ENCODE measurements at places on chromosomes 1 and 21.

GRCh38 chr1:59143133-59143487 lies 153.8 kb upstream of the FGGY start:
- peak; percentile 65 for DNase-seq

DNA sequence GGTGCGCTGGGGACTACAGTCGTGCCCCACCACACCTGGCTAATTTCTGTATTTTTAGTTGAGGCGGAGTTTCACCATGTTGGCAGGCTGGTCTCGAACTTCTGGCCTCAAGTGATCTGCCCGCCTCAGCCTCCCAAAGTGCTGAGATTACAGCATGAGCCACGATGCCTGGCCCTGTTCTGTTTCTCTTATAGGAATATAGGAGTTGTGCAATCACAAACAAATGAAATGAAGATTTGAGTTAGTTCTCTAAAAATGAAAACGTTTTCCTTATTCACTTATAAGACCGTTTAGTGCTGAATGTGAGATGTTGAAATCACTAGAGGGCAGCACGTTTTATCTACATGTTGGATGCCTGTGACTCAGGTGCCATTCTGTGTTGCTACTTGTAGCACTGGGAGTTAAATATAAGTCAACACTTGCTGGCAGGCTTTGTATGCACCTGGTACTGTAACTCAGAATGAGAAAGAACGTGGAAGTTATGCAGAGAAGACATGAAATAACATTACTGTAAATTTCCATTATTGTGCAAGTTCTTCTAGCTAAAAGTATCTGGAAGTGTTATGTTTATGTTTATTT lies 45.8 kb downstream of the MIGA1 start:
- DNase-seq = peak; percentile 56

DNA sequence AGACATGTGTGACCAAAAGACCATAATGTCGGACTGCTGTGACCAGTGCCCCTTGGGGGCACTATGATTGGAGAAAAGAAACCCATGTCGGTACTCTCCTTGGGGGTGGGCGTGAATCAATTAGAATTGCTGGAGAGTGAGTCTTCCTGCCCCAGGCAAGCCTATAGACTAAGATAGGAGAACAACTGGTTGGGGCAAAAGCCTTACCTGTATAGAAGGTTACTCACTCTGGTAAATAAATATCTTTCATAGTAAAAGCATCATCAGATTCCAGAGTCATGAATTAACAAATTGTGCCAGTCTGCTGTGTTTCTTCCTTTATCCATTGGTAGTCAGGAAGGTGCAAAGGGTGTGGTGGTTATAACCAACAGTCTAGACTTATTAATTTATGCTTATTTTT lies 2.9 kb upstream of the PTGFRN start:
- no peak for DNase-seq

DNA sequence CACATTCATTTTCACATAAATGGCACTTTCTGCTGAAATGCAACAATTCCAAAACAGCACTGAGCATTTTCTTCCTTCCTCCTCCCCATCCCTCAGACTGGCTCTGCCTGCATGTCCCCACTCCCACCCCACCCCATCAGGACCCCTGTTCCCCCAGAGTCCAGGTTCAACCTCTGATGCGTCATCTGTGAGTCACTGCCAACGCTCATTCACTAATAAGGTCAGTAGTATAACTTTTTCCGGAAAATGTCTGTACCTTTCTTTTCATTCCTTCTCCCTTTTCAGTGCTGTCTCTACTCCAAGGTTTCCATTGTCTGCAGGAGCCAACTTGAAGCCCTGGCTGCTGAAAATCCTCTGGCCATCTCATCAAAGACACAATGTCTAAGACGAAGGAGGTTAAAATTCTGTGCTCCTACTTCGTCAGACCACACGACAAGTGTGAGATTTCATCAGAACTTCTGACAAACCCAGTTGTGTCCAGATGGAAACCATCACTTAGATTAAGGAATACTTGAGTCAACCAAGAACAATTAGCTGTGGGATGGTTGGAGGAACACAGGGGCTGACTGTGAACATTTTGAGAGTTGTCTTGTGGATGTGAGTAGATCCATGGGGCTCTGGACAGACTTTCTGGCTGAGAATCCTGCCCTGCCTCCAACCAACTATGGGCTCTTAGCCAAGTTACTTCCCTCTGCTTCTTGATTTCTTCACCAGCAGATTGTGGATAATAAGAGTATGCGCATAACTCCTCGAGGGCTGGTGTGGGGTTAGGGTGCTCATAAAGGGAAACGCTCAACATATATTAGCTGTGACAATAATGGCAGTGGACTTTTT lies 35.6 kb upstream of the UTS2 start:
- DNase-seq = no peak

DNA sequence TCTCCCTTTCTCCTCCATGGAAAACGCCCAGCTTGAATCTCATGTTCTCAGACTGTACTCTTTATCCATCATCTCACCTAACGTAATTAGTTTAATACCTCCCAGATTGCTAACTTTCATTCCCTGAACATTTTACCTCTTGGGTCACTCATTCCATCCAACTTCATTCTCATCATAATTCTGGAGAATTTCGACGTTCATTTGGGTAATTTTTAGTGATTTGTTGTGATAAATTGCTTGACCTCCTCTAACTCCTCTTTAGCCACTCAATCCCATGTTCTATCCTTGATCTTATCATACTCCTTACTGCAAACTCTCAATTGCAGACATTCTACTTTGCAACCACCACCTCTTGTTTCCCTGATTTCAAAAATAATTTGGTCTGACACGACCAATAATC lies 28.4 kb downstream of the RPE65 start:
- DNase-seq = no peak

- no peak for DNase-seq
Observed at GRCh38 chr1:157472959-157473358, 79.4 kb downstream of the FCRL5 start.

GRCh38 chr21:26495283-26495849 lies 77.7 kb downstream of the CYYR1 start:
- DNase-seq = no peak

GRCh38 chr1:205043866-205044265 lies 854 bp downstream of the CNTN2 start:
- no peak for DNase-seq

DNA sequence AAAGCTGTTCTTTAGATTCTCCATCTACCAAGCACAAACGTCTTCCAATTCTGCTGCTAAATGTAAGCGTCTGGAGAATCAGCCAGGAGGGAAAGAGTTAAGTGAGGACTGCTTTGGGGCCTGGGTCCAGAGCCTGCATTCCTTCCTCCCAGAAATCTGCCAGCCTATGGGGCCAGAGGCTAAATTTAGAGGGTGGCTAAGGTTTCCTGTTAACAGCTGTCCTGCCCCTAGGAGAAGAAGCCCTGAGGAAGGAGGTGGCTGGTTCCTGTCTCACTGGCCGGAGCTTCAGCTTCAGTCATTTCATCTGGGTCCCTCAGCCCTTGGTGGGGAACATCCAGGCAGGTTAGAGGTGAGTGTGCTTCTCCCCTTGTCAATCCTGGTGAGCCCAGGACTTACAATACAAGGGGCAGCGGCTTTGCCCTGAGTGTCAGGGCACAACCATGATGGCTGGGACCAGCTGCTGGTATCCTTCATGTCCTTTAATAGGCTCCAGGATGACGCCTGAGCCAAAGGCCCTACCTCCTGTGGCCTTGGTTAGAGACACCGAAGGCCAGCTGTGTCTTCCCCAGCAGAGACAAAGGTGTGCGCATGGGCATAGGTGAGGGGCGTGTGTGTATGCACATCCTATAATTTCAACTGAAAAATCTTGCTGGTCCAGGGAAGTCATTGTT lies at the start of gene STYXL2:
TSS of gene STYXL2 (plus strand) at position 230 of the 671 bp plus-strand sequence. CDS start 775 bp downstream, outside the sequence.
- peak; percentile 12 for DNase-seq

DNA sequence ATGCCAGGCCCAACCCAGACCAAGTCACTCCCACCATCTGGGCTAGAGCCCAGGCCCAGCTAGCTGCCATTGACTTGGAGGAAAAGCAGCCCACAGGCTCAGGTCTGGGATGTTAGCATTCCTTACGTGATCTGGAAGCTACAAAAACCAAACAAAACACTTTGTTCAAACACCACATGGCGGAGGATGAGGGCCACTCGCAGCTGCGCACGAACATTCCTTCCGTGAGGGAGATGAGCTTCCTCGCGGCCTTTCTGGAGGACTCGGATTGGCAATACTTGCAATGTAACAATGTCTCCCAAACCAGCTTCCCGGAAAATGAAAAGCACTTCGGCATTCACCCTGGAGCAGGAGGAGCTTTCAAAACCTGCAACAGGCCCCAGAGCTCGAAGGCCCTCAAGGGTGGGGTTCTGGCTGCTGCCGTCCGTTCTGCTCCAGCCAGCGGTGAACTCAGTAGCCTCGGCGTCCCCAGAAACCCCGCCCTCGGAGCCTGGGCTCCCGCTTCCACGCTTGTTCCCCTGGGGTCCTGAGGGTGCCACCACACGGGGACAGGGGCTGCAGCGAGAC lies 40.5 kb downstream of the COL6A1 start:
- DNase-seq = no peak

DNA sequence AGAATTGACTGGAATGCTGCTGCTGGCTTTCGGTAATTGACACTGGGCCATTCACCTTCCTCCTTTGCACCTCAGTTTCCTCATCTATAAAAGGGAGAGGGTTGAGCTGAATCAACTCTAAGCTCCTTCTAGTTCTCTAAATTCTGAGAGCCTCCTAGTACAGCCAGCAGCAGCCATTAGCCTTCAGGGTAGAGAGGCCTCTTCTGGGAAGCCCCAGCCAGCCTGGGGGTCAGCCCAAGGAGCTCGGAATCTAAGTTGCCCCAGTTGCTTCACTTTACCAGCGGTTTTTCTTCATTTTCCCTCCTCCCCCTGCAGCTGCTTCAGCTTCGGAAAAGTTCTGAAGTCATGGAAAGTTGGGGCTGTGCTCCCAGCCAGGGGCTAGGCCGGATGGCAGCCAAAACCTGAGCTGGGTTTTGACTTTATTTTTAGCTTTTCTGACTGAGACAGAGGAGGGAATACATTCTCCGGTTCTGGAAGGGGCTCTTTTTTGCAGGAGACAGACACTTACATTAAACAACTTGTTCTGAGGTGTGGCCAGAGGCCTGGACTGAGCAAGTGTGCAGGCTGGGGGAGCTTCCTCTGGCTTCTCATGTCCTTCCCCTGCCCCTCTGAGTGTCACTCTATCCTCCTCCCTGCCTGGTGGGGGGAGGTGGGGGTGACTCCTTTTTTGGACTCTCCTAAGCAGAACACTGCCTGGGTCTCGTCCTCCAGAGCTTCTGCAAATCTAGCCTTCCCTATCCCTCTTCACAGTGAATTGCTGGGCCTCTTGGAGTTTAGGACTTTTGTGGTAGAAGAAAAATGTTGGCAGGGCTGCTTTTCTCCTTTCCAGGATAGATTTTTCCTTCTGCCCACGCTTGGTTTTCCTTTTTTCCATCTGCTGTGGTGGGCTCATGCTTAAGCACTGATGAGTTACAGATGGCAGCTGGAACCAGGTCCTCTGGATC lies 14.4 kb downstream of the LMNA start:
- DNase-seq = peak; percentile 55

DNA sequence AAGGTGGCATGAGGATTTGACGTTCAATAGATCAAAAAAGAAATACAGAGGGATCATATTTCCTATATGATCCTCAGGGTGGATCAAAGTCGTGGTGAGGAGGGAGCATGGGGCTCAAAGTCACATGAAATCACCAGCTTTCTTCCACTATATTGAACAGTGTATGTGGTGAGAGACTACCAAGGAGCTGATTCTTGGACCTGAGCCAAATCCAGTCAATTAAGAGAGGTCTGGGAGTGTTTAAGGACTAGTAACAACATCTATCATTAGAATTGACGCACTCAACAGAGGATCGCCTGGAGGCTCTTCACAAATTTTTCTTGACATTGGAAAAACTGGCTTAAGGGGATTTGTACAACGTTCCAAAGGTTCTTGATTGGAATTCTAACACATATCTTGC lies 267.7 kb upstream of the PROX1 start:
- DNase-seq = no peak

- DNase-seq = no peak
Observed at GRCh38 chr1:118023199-118023598, 93.7 kb downstream of the WDR3 start.

- DNase-seq = no peak
Observed at GRCh38 chr1:11558871-11559590, 80.1 kb downstream of the DISP3 start.

GRCh38 chr1:100028765-100029164 lies 59.0 kb downstream of the SLC35A3 start:
- DNase-seq = no peak

DNA sequence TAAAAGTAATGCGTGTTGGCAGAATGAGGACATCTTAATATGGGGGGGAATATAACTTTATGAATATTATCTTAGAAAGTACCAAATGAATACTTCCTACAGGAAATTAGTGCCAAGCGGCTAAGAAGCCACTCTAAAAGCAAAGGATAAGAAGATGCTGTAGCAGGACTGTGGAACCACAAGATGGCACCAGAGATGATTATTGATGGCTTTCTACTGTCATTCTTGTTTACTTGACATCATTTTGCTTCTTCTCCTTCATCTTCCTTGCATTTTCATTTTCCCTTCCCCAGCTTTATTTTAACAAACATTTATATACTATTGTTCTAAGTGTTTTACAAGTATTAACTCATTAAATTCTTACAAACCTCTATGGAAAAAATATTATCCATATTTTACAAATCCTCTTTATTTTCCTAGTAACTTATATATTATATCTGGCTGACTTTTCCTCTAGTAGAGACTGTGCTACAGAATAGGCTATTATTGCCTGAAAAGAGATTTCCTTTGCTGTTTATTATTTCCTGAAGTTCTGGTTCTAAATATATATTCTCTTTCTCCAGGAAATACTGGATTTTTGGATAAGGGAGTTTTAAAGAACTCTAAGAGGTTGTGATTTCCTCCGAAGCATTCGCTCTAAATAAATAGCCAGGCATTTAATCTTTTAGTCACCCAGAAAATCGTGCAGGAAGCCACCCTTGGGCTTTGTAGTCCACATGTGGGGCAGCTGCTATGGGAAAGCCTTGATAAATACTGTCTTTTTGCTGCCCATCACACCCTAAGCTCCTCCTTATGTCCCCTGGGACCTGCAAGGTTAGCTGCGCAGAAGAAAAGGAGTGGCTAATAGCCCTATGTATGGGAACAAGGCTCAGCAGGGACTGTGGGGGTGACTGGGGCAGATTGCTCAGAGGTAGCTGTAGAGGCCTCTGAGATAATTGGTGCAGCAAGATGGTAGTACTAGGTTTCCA lies 69.8 kb downstream of the TPR start:
- DNase-seq = peak; percentile 10

DNA sequence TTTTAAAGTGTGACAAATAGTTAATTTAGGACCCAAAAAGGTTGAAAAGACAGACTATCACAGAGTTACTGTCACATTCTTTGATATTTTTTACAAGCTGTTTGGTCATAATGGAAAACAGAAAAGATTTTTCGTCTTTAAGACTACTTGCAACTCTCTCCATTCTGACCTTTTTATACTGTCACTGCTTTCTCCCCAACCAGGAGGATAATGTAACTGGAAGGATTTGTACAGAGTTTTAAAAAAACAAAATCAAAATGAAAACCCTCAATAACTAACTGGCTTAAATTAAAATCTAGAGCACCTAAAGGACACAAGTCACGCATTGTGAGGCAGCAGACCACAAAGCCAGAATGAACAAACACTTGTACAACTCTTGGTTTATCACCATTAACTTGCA lies 257.7 kb downstream of the FAF1 start:
- DNase-seq = no peak

GRCh38 chr1:240199758-240200645 lies 108.3 kb downstream of the FMN2 start:
- no peak for DNase-seq

Measured in suppressor macrophage (primary cell).